Left ventricle myocardium inferior (tissue), 1 donor: ENCODE measurements at places on chromosomes 16 and 17. TPM values are rescaled to one million over a fixed set of nuclear protein-coding genes. Genes with fewer than 3 reads are reported as not detected.

TBC1D3 gene
- total RNA-seq: not detected

MYH2 gene
- 0.33 TPM for total RNA-seq

GRCh38 chr17:57604771-57605674 lies 140.1 kb downstream of the CCDC182 start:
- H3K27ac ChIP-seq: peak overlapping the region; percentile 88
- no peaks in the 10 kb centered on the region for H3K27me3 ChIP-seq
- H3K36me3 ChIP-seq: no peaks in the 10 kb centered on the region

DNA sequence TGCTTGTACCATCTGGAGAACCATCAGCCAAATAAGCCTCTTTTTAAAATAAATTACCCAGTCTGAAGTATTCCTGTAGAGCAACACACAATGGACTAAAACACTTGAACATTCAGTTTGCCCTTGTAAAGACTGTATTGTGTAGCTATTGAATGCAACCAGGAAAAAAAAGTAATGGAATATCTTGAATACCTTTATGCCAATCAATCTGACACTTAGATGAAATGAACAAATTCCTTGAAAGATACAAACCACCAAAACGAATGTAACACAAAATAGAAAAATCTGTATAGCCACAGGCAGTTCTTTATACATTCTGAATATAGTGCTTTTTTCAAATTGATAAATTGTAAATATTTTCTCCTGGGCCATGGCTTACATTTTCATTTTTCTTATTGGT lies 63.3 kb upstream of the KCNJ16 start:
- no peak overlapping the region for H3K4me3 ChIP-seq
- no peak overlapping the region for H3K27ac ChIP-seq

- H3K27ac ChIP-seq: peak overlapping the region; percentile 96
- H3K36me3 ChIP-seq: no peaks in the 10 kb centered on the region
- H3K4me1 ChIP-seq: peaks cover 100% of the 10 kb centered on the region
Observed at GRCh38 chr16:4325253-4325758, 9.4 kb downstream of the GLIS2 start.

- H3K4me1 ChIP-seq: no peaks in the 10 kb centered on the region
- H3K27ac ChIP-seq: no peak overlapping the region
- no peaks in the 10 kb centered on the region for H3K27me3 ChIP-seq
- H3K4me3 ChIP-seq: no peak overlapping the region
- DNase-seq: no peak
Observed at GRCh38 chr16:23225634-23226033, 43.1 kb downstream of the SCNN1G start.

DNA sequence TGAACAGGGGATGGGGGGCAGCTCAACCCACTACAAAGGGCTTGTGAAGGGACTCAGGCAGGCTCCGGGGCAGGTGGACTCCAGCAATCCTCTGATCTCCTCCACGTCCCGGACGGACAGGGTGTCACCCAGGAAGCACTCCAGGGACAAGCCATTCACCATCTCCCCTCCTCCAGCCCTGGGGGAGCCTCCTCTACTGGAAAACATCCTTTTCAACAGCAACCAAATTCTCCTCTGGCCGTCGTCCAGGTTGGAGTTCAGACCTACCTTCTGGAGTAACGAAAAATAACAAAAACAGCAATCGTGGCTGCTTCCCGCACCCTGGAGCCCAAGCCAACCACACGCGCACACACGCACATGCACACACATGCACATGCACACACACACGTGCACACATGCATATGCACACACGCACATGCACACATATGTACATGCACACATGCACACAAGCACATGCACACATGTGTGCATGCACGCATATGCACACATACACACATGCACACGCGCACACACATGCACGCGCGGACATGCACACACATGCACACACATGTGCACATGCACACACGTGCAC lies 8.9 kb upstream of the RBFOX3 start:
- H3K4me3 ChIP-seq: no peak overlapping the region
- H3K4me1 ChIP-seq: no peaks in the 10 kb centered on the region
- DNase-seq: no peak
- H3K27ac ChIP-seq: no peak overlapping the region
- H3K36me3 ChIP-seq: no peaks in the 10 kb centered on the region
- peaks cover 87% of the 10 kb centered on the region for H3K27me3 ChIP-seq

- no peaks in the 10 kb centered on the region for H3K27me3 ChIP-seq
- H3K4me3 ChIP-seq: peak overlapping the region; percentile 42
- DNase-seq: peak; percentile 78
- H3K27ac ChIP-seq: peak overlapping the region; percentile 91
Observed at GRCh38 chr17:50908860-50909764, 43.0 kb upstream of the TOB1 start.

DNA sequence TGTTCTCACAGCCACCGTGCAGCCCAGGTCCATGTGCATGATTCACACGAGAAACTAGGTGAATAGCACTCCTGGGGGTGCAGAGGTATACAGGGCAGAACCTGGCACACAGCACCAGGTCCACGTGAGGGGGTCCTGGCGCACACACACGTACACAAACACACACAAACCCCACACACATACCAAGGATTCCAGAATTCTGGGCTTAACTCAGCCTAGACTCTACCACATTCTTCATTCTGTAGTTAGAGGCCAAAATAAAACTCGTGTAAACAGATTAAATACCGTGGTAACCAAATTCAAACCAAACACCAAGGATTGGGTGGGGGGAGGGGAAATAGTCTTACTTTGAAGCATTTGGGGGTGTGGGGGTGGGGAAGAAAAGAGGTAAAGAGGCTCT lies 58.5 kb downstream of the XYLT1 start:
- no peaks in the 10 kb centered on the region for H3K27me3 ChIP-seq
- H3K27ac ChIP-seq: no peak overlapping the region
- no peak for DNase-seq
- no peaks in the 10 kb centered on the region for H3K36me3 ChIP-seq

- H3K4me1 ChIP-seq: peaks cover 33% of the 10 kb centered on the region
- H3K27me3 ChIP-seq: no peaks in the 10 kb centered on the region
- H3K36me3 ChIP-seq: peaks cover 30% of the 10 kb centered on the region
- peak; percentile 54 for DNase-seq
Observed at GRCh38 chr17:35726127-35726952, 5.1 kb upstream of the RASL10B start.

DNA sequence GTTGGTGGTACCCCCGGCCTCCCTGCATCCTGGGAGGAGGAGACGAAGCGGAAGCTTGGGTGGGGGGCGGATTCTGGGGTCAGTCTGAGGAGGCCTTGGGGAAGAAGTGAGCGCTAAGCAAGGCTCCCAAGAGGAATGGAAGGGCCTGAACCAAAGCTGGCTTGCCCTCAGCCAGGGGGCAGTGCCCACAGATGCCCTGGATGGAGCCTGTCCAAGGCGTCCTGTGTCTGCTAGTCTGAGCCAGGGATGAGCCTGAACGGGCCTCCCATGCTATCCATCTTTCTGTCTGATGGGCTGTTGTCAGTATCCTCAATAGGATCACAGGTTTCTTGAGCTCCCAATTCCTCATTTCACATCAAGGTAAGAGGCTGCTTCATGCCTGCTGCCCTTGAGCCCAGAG lies 122.3 kb upstream of the LHX1 start:
- no peak overlapping the region for H3K4me3 ChIP-seq
- H3K36me3 ChIP-seq: no peaks in the 10 kb centered on the region
- peaks cover 100% of the 10 kb centered on the region for H3K27me3 ChIP-seq
- DNase-seq: no peak
- H3K4me1 ChIP-seq: no peaks in the 10 kb centered on the region
- H3K27ac ChIP-seq: no peak overlapping the region

DNA sequence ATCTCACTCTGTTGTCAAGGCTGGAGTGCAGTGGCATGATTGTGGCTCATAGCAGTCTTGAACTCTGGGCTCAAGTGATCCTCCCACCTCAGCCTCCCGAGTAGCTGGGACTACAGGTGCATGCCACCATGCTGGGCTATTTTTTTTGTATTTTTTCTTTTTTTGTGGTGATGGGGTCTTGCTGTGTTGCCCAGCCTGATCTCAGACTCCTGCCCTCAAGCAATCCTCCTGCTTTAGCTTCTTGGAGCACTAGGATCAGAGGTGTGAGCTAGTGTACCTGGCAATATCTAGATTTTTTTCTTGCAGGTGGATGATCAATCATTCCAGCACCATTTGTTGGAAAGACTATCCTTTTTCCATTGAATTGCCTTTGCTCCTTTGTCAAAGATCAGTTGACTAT lies 52.8 kb upstream of the IL34 start:
- no peak for DNase-seq
- peaks cover 55% of the 10 kb centered on the region for H3K4me1 ChIP-seq
- H3K36me3 ChIP-seq: no peaks in the 10 kb centered on the region
- H3K27ac ChIP-seq: peak overlapping the region; percentile 4
- H3K27me3 ChIP-seq: no peaks in the 10 kb centered on the region
- H3K4me3 ChIP-seq: no peak overlapping the region

DNA sequence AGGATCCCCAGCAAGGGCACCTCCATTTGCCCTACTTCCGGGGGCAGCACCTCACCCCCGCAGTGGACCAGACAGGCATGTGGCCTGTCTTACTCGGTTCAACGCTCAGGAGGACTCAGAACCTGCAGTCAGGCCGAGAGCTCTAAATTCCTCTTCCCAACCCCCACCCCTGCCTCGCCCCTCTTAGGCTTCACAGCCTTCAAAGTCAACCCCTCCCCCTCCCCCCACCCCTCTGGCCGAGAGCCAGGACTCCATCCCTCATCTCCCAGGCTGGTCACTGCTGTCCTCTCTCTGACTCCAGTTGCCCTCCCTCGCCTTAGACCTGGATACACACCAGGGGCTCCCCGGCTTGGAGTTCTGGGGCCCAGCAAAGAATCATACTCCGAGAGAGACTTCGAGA lies 8.1 kb upstream of the HS3ST6 start:
- H3K27me3 ChIP-seq: peaks cover 49% of the 10 kb centered on the region
- no peak overlapping the region for H3K4me3 ChIP-seq
- H3K27ac ChIP-seq: no peak overlapping the region

DNA sequence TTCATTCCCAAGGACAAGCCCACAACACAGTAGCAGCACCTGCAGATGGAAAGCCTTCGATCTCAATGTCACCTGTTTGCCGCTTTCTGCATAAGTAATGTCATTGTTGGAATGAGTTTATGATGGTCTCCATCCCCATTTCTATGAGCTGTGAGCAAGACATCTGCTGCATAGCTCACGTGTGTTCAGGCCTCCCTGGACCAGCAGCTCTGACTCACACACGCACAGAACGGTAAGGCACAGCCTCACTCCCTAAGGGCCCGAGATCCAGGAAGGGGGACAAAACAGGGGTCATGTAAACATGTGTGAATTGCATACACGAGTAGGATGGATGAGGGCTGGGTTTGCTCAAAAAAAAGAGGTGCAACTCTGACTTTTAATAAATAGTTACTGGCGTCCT lies 223.1 kb downstream of the SOX9 start:
- H3K4me3 ChIP-seq: no peak overlapping the region
- peaks cover 8% of the 10 kb centered on the region for H3K4me1 ChIP-seq
- no peak overlapping the region for H3K27ac ChIP-seq
- no peaks in the 10 kb centered on the region for H3K36me3 ChIP-seq
- no peak for DNase-seq

DNA sequence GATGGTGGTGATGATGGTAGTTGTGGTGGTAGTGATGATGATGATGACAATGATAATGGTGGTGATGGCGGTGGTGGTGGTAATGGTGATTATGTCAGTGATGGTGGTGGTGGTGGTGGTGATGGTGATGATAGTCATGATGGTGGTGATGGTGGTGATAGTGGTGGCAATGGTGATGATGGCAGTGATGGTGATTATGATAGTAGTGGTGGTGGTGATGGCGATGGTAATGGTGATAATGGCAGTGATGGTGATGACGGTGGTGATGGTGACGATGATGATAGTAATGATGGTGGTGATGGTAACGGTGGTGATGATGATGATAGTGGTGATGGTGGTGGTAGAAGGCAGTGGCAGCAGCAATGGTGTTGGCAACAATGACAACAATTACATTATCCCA lies 55.3 kb downstream of the RBFOX3 start:
- H3K4me3 ChIP-seq: no peak overlapping the region
- no peak for DNase-seq
- peaks cover 53% of the 10 kb centered on the region for H3K27me3 ChIP-seq
- H3K36me3 ChIP-seq: no peaks in the 10 kb centered on the region
- no peak overlapping the region for H3K27ac ChIP-seq

DNA sequence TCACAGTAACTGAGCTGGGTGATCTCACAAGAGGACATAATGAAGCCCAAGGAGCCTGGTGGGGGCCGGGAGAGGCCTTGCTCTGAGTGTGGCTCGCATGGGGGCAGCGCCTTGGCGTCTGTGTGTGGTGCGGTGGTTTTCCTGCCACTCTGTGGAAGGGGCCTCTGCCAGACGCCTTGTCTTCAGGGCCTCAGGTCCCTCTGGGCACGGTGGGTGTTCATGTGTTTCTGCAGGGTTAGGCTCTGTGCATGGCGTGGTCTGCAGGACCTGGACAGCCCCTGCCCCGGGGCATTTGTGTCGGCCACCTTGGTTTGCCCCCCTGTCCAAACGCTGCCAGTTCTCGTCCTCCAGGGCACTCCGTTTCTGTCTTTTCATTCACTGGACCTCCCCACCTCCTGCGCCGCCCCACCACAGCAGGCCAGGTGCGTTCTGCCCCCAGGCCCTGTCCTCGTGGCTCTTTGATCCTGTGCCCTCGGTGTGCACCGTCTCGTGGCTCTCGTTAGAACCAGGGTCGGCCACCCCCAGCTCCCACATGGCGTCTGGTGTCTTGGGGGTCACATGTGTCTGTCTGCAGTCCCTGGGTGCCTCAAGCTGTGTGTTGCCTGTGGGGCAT lies 43.7 kb upstream of the ZNF750 start:
- H3K4me1 ChIP-seq: peaks cover 66% of the 10 kb centered on the region
- H3K27ac ChIP-seq: no peak overlapping the region

GRCh38 chr17:30345527-30346075 lies 11.7 kb upstream of the TMIGD1 start:
- no peaks in the 10 kb centered on the region for H3K36me3 ChIP-seq
- no peak overlapping the region for H3K4me3 ChIP-seq
- H3K27ac ChIP-seq: peak overlapping the region; percentile 84
- peaks cover 42% of the 10 kb centered on the region for H3K4me1 ChIP-seq

DNA sequence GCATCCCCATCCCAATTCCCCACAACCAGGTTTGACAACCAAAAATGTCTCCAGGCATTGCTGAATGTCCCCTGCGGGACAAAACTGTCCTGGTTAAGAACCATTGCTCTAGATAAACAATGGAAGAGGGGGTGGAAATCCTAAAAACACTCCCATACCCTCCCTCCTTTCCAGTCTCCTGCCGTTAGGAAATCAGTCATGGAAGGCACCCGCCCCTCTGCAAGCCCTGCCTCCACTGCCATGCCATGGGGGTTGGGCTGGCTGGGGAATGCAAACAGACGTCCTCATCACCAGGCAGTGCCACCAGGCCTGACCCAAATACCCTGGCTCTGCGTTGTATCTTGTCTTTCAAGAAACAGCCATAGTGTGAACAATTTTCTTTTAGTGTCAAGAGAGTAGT lies 57.5 kb downstream of the CYTH1 start:
- no peaks in the 10 kb centered on the region for H3K36me3 ChIP-seq
- DNase-seq: no peak
- H3K27me3 ChIP-seq: no peaks in the 10 kb centered on the region
- H3K27ac ChIP-seq: peak overlapping the region; percentile 73

- no peaks in the 10 kb centered on the region for H3K4me1 ChIP-seq
- no peak for DNase-seq
- no peaks in the 10 kb centered on the region for H3K27me3 ChIP-seq
- no peaks in the 10 kb centered on the region for H3K36me3 ChIP-seq
Observed at GRCh38 chr16:81908466-81909262, 102.6 kb downstream of the SDR42E1 start.

GRCh38 chr16:4515611-4516233 lies 22.9 kb downstream of the CDIP1 start:
- peaks cover 23% of the 10 kb centered on the region for H3K36me3 ChIP-seq
- H3K4me1 ChIP-seq: peaks cover 77% of the 10 kb centered on the region
- no peak overlapping the region for H3K4me3 ChIP-seq
- no peaks in the 10 kb centered on the region for H3K27me3 ChIP-seq
- DNase-seq: no peak
- H3K27ac ChIP-seq: peak overlapping the region; percentile 81
